ENCODE measurements at places on chromosomes 6 and 20.

GRCh38 chr20:33431797-33432381 lies 11.7 kb downstream of the SNTA1 start:
- no peak for DNase-seq

DNA sequence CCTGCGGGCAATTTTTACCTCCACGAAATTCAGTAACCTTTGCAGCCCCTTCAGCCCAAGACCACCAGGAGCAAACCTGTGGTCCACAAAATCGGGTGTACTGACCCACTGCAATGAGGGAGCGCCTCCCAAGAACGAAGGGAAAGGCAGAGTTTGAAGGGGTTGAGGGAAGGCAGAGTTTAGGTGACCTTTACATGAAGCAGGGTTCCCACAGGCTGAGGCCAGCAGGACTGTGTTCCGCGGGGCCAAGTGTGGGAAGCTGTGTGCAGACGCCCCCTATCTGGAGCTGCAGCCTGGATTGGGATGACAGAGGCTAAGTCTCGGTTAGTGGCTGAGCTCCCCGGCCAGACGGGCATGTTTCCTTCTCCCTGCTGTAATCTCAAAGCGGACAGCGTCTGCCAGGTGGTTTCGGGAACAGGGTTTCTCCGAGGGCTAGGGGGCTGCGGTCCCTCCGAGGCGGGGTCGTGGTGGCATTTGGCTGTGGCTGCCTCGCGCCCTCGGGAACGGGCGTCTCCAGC lies 826 bp upstream of the PYGB start:
- DNase-seq, result peak; percentile 44

DNA sequence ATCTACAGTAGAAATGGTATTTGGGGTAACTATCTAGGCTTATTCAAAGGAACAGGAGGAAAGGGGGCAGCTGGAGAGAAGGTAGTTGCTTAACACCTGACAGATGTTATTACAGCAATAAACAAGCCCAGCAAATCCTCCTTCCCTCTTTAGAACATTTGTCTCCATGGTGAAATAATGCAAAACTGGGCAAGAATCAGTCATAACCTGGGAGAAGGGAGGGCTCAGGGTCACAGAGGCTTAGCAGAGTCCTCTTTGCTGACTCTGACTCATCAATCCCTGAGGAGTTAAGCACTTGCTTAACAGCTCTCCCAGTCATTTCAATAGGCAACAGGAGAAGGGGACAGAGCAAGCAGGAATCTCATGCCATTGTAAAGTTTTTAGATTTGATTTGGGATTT lies 230.3 kb downstream of the IBTK start:
- no peak for DNase-seq

GRCh38 chr6:164107297-164107995 lies 692.9 kb downstream of the QKI start:
- DNase-seq, result no peak

- no peak for DNase-seq
Observed at GRCh38 chr6:99605074-99605734, 1.4 kb upstream of the PRDM13 start.

DNA sequence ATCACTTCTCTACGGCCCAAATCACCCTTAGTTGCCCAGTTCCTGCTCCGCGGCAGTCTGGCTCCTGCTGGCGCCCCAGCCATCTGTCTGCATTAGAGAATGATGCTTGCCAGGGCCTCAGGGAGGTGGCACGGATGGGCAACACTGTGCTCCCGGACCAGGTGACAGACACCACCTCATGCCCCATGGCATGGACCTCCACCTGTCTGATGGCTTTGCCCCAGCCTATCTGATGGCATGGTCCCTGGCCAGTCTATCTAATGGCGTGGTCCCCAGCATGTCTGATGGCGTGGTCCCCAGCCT lies 18.8 kb upstream of the MRGBP start:
- no peak for DNase-seq

DNA sequence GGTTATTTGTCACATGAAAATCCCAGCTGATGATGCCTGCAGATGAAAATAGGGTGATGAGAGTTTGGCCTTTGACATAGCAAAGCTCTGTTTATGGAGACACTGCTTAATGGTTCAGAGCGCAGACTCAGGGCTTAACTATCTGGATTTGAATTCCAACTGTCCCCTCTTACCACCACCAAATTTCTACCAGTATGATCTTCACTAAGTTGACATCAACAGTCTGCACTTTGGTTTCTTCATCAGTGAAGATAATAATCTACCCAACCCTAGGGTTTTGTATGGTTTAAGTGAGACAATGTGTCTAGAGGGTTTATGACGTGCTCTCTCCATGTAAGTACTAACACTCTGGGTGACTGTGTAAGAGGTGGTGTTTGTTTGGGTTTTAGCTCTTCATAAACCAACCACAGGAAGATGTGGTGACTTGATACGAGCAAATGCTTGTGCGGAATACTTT lies 151.4 kb upstream of the TNFAIP3 start:
- DNase-seq, result no peak

DNA sequence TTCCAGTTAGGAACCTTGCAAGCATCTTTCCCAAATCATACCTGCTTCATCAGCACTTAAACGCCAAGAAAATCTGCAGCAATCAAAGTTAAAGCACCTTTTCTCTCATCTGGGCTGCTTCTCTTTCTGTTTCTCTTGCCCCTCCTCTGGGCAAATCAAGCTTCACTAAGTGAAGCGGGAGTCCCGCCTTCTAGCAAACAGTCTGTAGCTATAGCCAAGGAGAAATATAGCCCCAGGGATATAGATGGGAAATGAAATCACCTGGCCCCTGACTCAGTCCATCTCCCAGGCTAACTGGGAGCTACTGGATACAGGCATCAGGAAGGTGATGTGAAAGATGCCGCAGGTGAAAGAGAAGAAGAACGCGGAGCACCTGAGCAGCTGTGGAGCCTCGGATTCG lies 481.9 kb downstream of the C6orf118 start:
- DNase-seq, result no peak

GRCh38 chr6:9138936-9139335 lies 703.6 kb upstream of the SLC35B3 start:
- peak; percentile 9 for DNase-seq

GRCh38 chr6:50815436-50816114 lies 3.1 kb upstream of the TFAP2B start:
- DNase-seq, result no peak

DNA sequence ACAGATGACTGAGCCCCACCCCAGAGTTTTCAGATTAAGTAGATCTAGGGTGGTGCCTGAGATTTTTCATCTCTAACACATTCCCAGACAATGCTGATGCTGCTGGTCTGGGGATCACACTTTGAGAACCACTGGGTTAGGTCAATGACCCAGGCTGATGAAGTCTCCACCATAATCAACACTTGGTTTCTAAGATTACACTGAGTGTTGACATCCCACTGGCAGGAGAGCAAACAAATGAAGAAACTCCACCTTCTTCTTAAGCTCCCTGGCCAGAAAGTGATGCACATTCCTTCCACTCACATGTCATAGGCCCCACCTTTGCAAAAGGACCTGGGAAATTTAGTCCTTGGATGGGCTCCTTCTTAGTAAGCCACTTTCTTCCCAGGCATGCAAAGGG lies 53.1 kb downstream of the MAFB start:
- no peak for DNase-seq

DNA sequence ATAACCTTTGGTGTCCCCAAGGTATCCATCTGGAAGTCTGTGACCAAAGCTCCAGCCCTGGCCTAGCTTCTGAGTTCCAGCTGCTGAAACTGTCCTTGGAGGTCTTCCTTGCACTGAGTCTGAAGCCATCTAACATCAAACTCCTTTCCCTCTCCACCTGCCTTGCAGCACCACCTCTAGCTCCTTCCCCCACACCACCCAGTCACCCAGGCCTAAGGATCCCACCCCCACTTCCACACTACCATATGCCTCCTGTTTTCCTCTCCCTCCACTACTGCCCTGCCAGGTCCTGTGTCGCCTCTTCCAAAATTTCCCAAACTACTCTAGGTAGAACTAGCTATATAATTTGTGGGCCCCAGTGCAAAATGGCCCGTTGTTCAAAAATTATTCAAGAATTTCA lies 10.8 kb upstream of the MATN4 start:
- no peak for DNase-seq

- no peak for DNase-seq
Observed at GRCh38 chr20:21396599-21397340, 556 bp downstream of the NKX2-4 start.

- no peak for DNase-seq
Observed at GRCh38 chr6:145331066-145331465, 404.3 kb downstream of the EPM2A start.

GRCh38 chr6:134938896-134939295 lies 11.0 kb downstream of the ALDH8A1 start:
- no peak for DNase-seq

DNA sequence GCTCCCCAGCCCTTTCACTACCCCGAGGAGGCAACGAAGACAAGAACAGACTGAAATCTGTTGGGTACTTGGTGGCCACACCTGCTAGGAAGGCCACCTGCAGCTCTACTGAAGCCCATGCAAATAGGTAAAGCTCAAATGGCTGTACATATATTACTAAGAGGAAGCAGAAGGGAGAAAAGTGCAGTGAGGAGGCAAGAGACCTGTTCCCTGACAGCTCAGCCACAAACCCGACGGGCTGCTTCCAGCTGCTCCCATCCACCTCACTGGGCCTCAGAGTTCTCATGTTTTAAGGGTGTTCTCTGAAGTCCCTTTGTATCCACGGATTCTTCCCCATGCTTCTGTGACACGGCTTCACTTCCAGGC lies 24.6 kb downstream of the TRAM2 start:
- DNase-seq, result peak; percentile 78

- DNase-seq, result no peak
Observed at GRCh38 chr6:16639684-16640480, 121.4 kb downstream of the ATXN1 start.

DNA sequence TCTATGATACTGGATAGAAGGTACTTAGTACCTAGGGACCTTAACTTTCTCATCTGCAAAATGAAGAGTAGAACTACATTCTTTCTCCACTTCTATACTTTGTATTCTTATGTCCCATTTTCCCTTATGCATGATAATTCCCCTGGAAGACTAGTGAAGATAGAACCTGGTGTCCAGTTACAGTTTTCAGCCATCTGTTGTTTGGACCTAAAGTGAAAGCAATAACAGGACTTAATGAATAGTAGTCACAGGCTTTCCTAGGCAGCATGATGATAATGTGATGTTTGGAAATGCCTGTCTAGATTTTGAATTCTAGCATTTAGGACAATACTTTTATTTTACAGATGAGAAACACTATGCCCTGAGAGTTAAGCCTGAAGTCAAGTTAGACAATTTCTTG lies 153.8 kb downstream of the RIMS1 start:
- DNase-seq, result no peak

- DNase-seq, result no peak
Observed at GRCh38 chr20:3931664-3932063, 42.5 kb downstream of the PANK2 start.

DNA sequence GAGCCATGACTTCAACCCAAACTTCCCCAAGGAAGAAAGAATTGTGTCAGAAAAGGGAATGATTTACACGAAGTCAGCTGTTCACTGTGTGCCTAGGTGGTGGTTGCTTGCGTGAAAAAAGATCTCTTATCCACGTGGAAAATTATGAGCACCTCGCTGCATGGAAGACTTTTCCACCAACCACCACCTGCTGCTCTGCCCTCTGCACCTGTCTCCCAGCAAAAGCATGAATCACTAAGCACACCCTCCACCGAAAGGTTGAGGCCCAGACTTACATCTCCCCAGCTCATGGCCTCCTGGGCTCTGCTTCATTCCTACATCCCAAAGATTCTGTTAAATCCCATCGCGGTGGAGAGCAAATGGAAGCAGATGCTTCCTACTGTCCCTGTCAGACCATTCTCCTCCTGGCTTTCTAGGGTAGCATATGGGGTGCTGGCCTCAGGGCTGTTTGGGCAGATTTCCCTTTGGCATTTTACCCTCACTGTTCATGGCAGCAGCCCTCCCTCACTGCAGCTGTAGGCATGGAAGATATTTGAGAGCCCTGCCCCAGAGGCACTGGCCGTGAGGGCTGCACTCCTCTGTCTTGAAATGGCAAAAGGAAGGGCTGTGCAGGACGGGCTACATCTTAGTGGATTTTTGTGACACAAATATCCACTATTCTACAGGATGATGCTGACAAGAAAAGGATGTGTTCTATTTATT lies 37.6 kb upstream of the CST5 start:
- DNase-seq, result no peak

DNA sequence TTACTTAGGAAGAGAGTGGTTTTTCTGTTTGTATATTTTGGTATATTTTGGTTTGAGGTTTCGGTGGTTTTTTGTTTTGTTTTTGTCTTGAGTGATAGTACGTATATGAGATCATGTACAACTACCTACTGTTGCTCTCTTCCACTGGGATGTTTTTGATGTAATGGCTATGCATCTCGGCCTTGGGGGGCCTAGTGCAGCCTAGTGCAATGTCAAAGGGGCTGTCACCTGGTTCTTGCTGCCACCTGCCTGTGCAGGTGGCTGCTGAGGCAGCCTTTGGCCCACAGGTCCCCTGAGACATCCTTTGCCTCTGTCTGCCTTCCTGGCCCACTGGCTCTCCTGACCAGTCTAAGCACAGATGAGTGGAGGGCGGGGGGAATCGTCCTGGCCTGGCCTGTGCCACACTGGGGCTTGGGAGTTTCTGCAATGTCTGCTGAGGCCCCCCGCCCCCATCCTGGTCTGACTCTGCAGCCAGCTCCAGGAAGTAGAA lies 546.6 kb downstream of the CD83 start:
- DNase-seq, result peak; percentile 2

DNA sequence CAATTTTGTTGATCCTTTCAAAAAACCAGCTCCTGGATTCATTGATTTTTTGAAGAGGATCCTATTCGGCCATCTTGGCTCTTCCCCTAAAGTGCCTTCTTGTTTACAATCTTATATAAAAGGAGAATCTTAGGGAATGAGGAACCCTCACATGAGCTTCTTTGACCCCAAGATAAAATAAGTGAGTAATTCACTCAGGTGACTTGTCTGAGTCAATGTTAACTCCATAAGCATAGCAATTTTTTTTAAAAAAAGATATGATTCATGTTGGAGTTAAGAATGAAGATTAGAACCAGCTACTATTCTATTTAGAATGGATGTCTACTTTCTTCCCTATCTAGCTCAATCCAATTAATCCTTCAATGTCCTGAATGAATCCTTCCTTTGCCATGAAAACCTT lies 21.0 kb downstream of the WASF1 start:
- DNase-seq, result no peak

DNA sequence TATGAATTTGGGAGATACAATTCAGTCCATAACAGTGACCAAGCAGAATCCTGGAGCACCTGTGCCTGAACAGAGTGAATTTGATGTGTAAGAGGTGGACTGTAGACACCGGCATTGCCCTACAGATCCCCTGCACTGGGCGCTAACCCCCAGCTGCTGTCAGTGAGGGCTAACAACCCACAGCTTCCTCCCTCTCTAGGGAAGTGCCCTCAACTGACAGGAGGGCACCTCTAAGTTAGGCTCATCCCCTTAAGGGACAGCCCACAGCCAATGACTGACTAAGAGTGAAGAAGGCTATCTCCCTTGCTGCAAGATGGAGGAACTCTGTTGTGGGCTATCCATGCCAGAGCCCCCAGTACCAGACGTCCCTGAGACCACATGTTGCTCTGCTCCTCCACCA lies 15.3 kb upstream of the BPIFB1 start:
- no peak for DNase-seq

- no peak for DNase-seq
Observed at GRCh38 chr6:132067286-132067685, 116.1 kb upstream of the CCN2 start.

Measured in DMS79 treated with DMSO at 0.1 percent for 48 hours (cell line).